Omental fat pad (tissue), 4 donors: ENCODE measurements at places on chromosomes 5 and 9. TPM values are rescaled to one million over a fixed set of nuclear protein-coding genes. Genes with fewer than 3 reads are reported as not detected.

GRCh38 chr9:134773842-134774241 lies 106.8 kb upstream of the FCN2 start:
- no peak for DNase-seq

GRCh38 chr5:142439207-142439860 lies 114.5 kb upstream of the SPRY4 start:
- DNase-seq: no peak

DNA sequence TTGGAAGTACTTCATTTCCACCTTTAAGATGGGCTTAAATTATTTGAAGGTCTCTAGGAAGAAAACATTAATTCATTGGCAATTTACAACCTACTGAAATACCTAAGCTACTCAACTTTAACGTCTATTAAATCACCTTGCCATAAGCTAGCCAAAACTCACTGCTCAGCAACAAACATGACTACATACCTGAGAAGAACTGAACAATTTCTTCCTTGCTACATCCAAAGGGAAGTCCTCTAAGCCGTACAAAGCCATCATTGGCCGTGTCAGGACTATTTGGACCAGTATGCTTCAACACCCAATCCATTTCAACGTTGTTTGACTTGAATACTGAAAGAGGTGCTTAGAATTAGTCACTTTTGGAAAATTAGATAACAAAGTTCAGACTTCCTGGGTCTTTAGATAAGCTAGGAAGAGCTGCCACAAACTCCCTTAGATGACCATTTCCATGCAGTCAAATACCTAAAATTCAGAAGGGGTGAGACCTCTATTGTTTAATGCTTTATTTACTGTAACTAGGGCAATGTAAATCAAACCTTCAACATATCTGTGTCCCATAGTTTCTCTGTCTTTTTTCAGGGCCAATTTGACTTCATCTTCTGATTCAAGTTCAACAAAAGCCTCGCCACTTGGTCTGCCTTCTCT lies 2.6 kb downstream of the HNRNPH1 start:
- no peak for DNase-seq

DNA sequence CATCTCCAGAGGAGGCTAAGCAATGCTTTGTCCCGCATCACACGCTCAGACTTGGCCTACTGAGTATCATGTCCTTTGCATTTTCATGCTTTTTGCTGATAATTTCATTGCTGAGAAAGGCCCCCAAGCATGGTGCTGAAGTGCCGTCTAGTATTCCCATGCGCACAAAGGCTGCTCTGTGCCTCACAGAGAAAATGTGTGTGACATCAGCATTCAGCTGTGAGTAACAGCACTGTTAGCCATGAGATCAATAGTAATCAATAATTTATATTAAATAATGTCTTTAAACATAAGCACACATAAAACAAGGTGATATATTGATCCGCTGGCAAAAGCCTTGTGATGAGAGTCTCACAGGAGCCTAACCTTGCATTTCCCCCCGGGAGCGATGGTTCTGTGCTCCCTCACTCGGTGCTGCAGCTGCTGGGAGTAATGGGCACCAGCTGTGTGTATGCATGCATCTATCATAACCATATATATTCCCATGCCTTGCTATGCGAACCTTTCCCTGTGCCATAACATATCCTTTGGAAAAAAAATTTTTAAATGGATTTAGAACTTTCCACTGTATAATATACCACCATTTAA lies 50.4 kb upstream of the RNF130 start:
- no peak for DNase-seq

- DNase-seq: no peak
Observed at GRCh38 chr5:160152901-160153300, 33.7 kb upstream of the PWWP2A start.

PIP5KL1 gene
- 1.2 TPM for total RNA-seq

DNA sequence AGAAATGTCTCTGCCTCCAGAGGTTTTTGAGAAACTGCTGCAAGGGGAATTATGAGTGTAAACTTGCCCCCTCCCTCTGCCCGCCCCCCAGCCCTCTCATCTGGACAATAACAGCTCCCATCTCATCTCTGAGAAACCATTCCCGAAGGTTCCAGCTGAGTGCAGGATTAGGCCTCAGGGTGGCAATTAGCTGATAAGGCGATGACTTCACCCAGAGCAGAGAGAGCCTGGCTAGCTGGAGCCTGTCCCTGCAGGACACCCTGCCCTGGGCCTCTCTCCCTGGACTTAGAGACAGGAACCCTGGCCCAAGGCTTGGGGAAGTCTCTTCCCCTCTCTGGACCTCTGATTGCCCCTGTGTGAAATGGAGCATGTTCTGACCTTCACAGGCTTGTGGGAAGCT lies 45.7 kb upstream of the HAND1 start:
- no peak for DNase-seq

TIMD4 gene
- total RNA-seq: 6.0 TPM

IGIP gene
- total RNA-seq: 14.5 TPM

CCDC171 gene
- total RNA-seq: 5.0 TPM

SPATA31C1 gene
- total RNA-seq: not detected

GRIN3A gene
- total RNA-seq: not detected

RELL2 gene
- 2.9 TPM for total RNA-seq

DNA sequence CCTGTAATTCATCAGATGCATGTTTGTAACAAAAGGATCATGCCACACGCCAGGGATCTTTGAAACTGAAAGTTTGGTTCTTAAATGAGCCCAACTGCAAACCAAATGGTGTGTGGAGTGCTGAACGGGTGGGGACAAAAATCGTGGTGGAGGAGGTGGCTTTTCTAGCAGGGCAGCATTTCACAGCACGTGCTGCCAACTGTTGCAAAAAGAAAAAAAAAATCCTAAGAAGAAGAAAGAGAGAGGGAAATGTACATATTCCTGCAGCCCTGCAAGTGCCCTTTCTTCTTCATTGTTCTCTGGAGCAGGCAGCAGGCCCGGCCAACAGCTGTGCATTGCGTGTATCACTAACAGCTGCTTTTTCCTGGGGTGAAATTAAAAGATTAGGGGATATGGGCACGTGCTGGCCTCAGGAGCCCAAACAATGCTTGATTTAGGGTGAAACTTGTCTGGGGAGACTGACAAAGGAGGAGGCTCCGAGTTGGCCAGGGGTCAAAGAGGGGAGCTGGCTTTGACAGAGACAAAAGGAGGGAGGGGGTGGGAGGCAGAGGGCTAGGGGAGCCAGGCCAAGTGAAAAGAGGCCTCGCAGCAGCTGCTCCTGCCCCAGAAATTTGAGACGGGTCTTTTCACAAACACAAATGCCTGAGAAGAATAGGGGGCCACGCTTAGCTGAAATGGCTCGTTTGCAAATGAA lies 73.0 kb downstream of the GADD45G start:
- no peak for DNase-seq

GRCh38 chr5:131206061-131206460 lies 35.3 kb downstream of the LYRM7 start:
- DNase-seq: no peak

ZFP62 gene
- 10.3 TPM for total RNA-seq

DNA sequence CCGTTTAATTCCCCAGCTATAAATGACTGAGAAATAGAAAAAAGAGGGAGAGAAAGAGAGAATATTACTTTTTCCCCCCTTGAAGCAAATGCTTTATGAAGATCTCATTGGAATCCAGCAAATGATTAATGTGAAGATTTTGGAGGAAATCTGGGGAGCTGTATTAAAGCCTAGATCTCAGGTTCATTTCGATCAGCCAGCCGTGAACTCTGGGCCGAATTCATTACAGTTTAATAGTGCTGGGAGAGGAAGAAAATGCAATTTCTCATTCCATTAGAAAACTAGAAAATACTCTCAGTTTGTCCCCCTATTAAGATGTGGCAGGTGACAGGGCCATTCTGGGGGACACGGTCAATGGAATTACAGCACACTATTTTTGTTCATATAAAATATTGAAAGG lies 4.8 kb downstream of the OTP start:
- no peak for DNase-seq

GRCh38 chr5:178372142-178372571 lies 139.6 kb upstream of the PHYKPL start:
- DNase-seq: no peak

COL23A1 gene
- 0.19 TPM for total RNA-seq

DNA sequence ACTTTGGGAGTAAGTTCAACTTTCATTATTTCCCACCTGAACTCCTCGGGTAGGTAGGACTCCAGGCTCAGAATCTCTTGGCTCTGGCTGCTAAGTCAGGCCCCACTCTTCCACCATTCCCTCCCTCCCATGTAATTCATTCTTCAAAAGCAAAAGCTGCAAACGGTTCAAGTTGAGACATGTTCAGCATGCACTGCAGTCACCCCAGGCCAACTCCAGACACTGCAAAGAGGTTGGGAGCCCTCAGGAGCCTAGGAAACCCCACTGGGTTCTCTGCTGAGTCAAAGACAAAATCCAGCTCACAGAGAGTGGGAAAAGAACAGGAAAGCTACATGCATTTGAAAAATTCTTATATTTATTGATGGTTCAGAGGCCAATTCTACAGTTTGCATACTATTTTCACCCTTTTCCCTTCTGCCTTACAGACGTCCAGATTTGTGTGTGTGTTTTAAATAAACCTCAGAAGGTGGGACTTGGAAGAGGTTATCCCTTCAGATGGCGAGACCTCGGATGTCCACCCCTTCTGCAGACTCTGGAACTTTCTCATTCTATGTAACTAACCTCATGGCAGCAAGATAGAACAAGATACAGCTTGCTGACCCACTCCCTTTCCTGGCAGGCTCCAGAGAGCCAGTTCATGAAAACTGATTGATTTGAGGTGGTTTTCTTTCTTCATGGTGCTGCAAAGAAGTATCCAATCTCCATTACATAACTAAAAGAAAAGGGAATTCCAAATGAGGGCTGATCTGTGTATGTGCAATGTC lies 65.7 kb upstream of the EQTN start:
- no peak for DNase-seq

HAPLN1 gene
- total RNA-seq: not detected

GRCh38 chr9:71692337-71692736 lies 76.0 kb downstream of the CEMIP2 start:
- DNase-seq: no peak

NFIL3 gene
- total RNA-seq: 51.9 TPM

RETREG1 gene
- 51.6 TPM for total RNA-seq

DNA sequence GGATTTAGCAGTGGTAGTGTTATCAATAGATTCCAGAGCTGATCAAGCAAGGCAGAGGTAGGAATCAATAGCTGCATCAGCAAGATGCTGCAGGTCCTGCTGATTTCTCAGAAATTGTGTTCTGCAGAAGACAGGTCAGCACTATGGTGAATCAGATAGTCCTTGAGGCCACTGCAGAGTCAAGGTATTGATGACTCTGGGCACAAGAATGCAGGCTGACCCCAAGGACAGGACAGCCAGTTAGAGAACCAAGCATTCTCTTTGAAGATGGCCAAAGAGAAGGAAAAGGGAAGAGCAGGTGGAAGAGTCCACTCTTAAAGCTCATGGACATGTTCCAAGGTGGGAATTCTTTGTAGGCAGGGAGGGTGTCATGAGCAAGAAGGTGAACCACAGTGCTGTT lies 28.0 kb downstream of the PRUNE2 start:
- DNase-seq: no peak

GRCh38 chr5:87116825-87117512 lies 150.7 kb upstream of the RASA1 start:
- DNase-seq: no peak

- DNase-seq: no peak
Observed at GRCh38 chr5:17951392-17952169, 317.3 kb downstream of the TAF11L14 start.

DNA sequence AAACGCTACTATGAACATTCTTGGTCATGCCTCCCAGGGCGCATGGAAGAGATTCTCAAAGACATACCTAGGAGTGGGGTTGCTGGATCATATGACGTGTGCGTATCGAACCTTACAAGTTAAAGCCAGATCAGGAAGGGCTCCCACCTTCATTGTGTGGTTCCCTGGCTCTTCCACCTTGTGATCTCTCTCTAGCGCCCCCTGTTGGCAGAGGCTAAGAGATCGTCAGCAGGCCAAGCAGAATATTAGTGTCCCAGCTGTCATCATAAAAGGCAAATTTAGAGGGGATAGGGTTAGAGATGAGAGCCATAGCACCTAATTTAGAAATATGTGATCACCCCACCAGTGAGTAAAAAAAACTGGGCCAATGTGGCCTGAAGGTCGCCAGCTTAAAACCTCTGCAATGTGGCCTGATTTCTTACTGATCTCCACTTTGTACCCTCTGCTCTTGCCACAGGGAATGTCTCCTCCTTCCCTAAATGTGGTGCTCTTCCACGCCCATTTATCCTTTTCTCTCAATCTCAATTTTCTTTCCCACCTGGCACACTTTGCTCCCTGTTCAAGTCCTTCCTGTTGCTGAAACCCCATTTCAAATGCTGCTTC lies 91.7 kb upstream of the SHB start:
- DNase-seq: peak; percentile 49

DNA sequence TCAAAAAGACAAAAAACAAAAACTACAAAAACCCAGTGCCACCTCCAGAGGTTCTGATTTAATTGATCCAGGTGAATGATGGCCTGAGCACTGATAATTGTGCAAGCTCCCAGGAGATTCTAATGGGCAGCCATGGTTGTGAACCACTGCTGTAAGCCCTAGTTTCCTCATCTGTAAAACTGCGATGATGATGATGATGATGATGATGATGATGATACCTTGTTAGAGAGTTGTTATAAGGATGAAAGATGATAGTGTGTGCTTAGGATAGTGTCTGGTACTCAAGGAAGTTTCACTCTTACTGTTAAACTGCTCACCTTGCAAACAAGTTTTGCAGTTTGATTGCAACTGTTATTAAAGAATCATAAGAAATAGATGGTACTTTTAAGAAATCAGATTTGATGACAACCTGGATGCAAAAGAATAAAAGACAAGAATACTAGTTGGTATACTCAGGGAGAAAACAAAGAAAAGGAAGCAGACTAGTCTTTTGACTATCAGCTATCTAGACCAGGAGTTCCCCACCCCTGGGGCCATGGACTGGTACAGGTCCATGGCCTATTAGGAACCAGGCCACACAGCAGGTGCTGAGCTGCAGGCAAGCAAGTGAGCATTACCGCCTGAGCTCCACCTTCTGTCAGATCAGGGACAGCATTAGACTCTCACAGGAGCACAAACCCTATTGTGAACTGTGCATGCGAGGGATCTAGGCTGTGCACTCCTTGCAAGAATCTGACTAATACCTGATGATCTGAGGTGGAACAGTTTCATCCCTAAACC lies 98.0 kb downstream of the OR2K2 start:
- DNase-seq: no peak

- no peak for DNase-seq
Observed at GRCh38 chr5:33994845-33995244, 10.4 kb upstream of the SLC45A2 start.

PRUNE2 gene
- 13.4 TPM for total RNA-seq

ORM2 gene
- total RNA-seq: not detected

DNA sequence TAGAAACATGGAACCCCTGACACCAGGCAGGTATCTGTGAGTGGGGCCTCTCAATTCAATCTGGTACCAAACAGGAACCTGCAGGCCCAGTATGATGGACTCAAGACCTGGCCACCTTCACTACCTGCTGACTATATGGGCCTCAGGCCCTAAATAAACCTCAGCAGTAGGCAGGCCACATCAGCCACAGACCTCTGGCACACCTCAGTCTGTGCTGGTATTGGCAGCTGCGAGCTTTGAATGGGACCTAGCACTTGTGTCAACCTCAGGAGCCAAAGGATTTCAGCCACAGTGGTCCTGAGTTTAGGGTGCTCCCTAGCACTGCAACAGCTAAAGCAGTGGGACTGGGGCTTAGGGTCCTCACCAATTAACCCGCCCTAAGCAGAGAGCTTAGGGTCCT lies 325.5 kb downstream of the ZNF608 start:
- DNase-seq: no peak

LPAR1 gene
- total RNA-seq: 25.1 TPM
